ENCODE measurements at places on chromosomes 5 and 9. TPM values are rescaled to one million over a fixed set of nuclear protein-coding genes. Genes with fewer than 3 reads are reported as not detected.
A peak's percentile ranks its signal among the peaks of the same experiment; 100 is the strongest.

DNA sequence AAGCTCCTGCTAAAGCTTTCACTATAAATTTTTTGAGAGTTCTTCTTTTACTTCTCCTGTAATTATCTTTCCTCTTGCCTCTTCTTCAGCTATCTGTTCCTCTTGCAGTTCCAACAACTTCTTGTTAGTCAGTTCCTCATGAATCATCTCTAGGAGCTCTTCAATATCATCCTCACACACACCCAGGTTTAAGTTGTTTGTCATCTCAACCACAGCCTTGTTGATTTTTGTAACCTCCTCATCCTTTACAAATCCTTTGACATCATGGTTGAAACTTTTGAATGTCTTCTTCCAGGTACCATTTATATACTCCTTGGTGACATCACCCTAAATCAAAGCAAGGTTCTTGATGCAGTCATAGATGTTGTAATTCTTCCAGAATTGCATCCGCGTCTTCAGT lies 106.3 kb upstream of the MAMDC2 start:
- H3K27me3 ChIP-seq, result no peaks in the 10 kb centered on the region
- no peak for DNase-seq
- no peak overlapping the region for H3K27ac ChIP-seq
- H3K4me3 ChIP-seq, result no peak overlapping the region
- H3K36me3 ChIP-seq, result no peaks in the 10 kb centered on the region
- H3K4me1 ChIP-seq, result no peaks in the 10 kb centered on the region

GRCh38 chr9:74095925-74096324 lies 401.2 kb upstream of the RORB start:
- DNase-seq, result no peak
- no peaks in the 10 kb centered on the region for H3K4me1 ChIP-seq
- H3K27ac ChIP-seq, result no peak overlapping the region
- H3K4me3 ChIP-seq, result no peak overlapping the region
- H3K27me3 ChIP-seq, result no peaks in the 10 kb centered on the region

DNA sequence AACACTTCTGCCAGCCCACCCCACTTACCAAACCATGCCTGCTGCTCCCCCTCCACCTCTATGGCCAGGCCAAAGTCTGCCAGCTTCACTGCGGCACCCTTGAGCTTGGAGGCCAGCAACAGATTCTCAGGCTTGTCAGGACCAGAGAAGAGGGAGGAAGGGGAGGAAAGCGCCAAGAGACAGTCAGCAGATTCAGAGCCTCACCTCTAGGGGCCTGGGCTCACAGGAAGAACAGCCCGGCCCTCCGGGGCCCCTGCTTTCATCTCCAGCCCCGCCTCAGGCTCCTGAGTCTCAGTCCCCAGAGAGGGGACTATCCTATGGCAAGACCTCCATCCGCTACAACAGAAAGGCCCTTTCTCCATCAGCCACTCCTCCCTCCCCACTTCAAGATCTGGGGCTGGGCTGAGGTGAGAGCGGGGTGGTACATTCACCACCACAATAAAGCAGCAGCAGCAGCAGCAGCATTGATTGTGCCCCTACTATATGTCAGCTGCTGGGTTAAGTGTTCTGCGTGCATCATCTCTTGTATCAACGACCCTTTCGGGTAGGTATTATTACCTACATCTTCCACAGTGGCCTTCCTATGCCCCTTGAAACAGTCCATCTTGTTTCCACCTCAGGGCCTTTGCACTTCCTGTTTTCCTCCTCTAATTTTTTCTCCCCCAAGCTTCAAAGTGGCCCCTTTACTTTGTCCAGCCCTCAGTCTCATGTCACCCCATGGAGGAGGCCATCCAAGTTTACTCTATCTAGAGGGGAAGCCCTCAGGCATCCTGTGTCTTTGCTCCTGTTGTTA lies 36.0 kb downstream of the CAMK2A start:
- H3K4me1 ChIP-seq, result peaks cover 47% of the 10 kb centered on the region
- no peaks in the 10 kb centered on the region for H3K27me3 ChIP-seq
- peak overlapping the region; percentile 89 for H3K27ac ChIP-seq
- H3K36me3 ChIP-seq, result no peaks in the 10 kb centered on the region
- no peak overlapping the region for H3K4me3 ChIP-seq

DNA sequence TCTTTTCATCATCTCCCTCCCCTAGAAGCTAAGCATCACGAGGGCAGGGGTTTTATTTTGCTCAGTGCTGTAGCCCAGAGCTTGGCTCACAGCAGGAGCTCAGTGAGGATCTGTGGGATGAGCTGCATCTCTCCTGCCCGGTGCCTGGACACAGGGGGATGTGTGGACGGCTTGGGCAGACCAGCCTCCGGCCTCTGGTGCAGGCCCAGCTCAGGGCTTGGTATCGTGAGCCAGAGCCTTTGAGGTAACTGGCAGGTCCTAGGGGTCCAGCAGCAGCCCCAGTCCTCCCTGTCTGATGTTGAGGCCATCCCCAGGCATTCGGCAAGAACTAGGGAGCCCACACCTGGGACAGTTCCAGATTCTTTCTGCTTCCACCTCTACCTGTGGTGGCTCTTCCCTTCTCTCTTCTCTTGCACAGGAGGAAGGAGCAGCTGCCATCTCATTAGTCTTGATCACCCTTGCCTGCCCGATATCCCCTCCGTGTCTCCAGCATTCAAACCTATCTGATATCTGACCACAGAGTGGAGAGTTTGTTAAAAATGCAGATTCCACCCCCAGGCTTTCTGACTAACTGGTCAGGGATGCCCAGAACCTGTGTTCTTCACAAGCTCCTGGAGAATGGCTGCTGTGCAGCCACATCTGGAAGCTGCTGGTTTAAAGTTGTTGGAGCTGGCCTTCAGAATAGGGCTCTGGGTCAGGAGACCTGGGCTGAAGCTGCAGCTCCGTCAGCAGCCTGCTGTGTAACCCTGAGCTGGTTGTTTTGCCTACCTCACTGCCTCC lies 7.9 kb upstream of the SLC6A7 start:
- no peak overlapping the region for H3K27ac ChIP-seq
- DNase-seq, result no peak
- H3K27me3 ChIP-seq, result peaks cover 10% of the 10 kb centered on the region
- H3K36me3 ChIP-seq, result no peaks in the 10 kb centered on the region

GRCh38 chr5:13994621-13995253 lies 50.2 kb upstream of the DNAH5 start:
- DNase-seq, result no peak
- H3K4me1 ChIP-seq, result no peaks in the 10 kb centered on the region
- no peak overlapping the region for H3K27ac ChIP-seq
- no peaks in the 10 kb centered on the region for H3K36me3 ChIP-seq
- no peaks in the 10 kb centered on the region for H3K27me3 ChIP-seq

DNA sequence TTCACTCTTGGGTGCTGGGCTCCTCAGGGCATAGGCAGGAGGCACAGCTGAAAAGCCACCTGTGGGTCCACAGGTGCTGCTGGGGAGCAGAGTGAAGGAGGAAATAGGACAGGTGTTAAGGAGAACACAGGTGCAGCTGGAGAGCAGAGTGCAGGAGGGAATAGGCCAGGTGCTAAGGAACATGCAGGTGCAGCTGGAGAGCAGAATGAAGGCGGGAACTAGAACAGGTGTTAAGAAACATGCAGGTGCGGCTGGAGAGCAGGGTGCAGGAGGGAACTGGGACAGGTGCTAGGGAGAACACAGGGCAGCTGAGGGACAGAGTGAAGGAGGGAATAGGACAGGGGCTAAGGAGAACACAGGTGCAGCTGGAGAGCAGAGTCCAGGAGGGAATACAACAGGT lies 43.8 kb upstream of the PLEKHG4B start:
- no peak overlapping the region for H3K4me3 ChIP-seq
- DNase-seq, result no peak
- peaks cover 90% of the 10 kb centered on the region for H3K27me3 ChIP-seq
- H3K4me1 ChIP-seq, result no peaks in the 10 kb centered on the region
- H3K36me3 ChIP-seq, result no peaks in the 10 kb centered on the region
- H3K27ac ChIP-seq, result no peak overlapping the region

DNA sequence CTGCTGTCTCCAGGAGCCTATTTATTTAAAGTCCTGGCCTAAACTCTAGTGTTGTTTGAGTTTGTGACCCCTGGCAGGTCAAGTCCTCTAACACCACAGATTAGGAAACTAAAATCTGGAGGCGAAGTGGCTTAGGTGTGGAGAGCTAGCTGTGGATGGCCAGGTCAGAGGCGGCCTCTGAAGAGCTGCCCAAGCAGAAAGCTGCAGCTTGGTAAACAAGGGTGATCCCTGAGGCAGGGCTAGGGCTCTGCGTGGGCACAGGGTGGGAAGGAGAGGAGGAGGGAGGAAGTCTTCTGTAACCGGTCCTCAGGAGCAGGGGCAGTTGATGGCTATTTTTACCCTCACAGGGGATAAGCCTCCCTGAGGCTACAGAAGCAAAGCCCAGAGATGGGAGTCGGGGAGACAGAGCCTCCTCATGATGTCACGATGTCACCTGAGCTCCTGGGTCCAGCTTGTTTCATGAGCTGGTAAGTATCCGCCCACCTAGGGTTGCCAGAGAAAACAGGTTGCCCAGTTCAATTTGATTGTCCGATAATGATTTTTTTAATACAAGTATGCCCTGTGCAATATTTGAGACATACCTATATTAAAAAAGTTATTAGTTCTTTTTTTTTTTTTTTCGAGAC lies 25.9 kb upstream of the BOD1 start:
- H3K27me3 ChIP-seq, result no peaks in the 10 kb centered on the region
- no peak for DNase-seq
- no peaks in the 10 kb centered on the region for H3K36me3 ChIP-seq
- H3K4me1 ChIP-seq, result peaks cover 11% of the 10 kb centered on the region

- H3K27ac ChIP-seq, result no peak overlapping the region
- H3K4me3 ChIP-seq, result no peak overlapping the region
- no peaks in the 10 kb centered on the region for H3K4me1 ChIP-seq
- no peak for DNase-seq
- peaks cover 13% of the 10 kb centered on the region for H3K36me3 ChIP-seq
- no peaks in the 10 kb centered on the region for H3K27me3 ChIP-seq
These were observed 15.4 kb downstream of the TRAF2 start for GRCh38 chr9:136901516-136902258.

GRCh38 chr5:81749561-81750307 lies 1.2 kb downstream of the SSBP2 start:
- H3K27me3 ChIP-seq, result no peaks in the 10 kb centered on the region
- H3K4me1 ChIP-seq, result peaks cover 22% of the 10 kb centered on the region
- peak overlapping the region; percentile 99 for H3K4me3 ChIP-seq
- peak; percentile 69 for DNase-seq
- H3K36me3 ChIP-seq, result no peaks in the 10 kb centered on the region
- peak overlapping the region; percentile 91 for H3K27ac ChIP-seq

GRCh38 chr9:5336688-5337087 lies 3.0 kb downstream of the RLN1 start:
- H3K36me3 ChIP-seq, result no peaks in the 10 kb centered on the region
- no peaks in the 10 kb centered on the region for H3K4me1 ChIP-seq
- no peak overlapping the region for H3K4me3 ChIP-seq
- no peak for DNase-seq

DNA sequence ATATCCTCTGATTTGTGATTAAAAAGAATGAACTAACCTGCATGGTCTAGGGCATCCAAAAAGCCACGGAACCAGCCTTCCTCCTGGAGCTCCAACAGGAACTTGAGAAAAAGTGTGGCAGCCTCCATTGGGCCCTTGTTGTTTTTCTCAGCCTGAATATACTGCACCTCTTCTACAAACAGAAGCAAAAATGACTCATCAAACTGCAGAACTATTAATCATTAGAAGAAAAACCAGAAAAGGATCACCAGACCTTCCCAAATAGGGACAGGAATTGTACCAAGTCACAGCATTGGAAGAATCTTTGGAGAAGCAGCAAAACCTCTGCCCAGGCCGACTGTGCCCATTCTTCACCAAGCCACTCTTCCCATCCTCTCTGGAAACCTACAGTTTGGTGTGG lies 25.2 kb downstream of the RIGI start:
- no peaks in the 10 kb centered on the region for H3K27me3 ChIP-seq
- no peak overlapping the region for H3K27ac ChIP-seq
- no peaks in the 10 kb centered on the region for H3K4me1 ChIP-seq
- no peaks in the 10 kb centered on the region for H3K36me3 ChIP-seq
- H3K4me3 ChIP-seq, result no peak overlapping the region

GRCh38 chr9:132622159-132622558 lies 39.8 kb downstream of the BARHL1 start:
- peaks cover 7% of the 10 kb centered on the region for H3K36me3 ChIP-seq
- H3K4me1 ChIP-seq, result no peaks in the 10 kb centered on the region
- DNase-seq, result peak; percentile 58
- no peak overlapping the region for H3K4me3 ChIP-seq

- no peak overlapping the region for H3K27ac ChIP-seq
- no peak for DNase-seq
- H3K4me1 ChIP-seq, result no peaks in the 10 kb centered on the region
- H3K27me3 ChIP-seq, result no peaks in the 10 kb centered on the region
These were observed 19.7 kb upstream of the SPZ1 start for GRCh38 chr5:80300125-80300524.

DNA sequence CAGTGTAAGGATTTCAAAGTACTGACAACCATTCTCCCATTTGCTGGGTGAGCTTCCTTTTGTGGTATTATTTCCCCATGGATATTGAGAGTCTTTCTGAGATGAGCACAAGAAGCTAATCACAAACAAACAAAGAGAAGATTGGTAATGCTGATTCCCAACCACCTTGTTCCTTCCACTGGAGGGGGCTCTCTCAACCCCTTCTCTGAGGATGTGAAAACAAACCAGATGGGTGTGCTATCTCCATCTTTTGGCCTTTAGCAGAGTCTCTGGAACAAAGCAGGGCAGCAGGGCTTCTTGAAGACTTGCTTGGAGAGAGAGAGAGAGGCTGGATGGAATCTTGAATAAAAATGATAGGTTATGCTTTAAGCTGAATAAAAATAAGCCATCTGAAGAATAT lies 576.7 kb upstream of the ZNF462 start:
- H3K27ac ChIP-seq, result no peak overlapping the region
- H3K27me3 ChIP-seq, result no peaks in the 10 kb centered on the region
- H3K36me3 ChIP-seq, result no peaks in the 10 kb centered on the region
- peaks cover 12% of the 10 kb centered on the region for H3K4me1 ChIP-seq

DNA sequence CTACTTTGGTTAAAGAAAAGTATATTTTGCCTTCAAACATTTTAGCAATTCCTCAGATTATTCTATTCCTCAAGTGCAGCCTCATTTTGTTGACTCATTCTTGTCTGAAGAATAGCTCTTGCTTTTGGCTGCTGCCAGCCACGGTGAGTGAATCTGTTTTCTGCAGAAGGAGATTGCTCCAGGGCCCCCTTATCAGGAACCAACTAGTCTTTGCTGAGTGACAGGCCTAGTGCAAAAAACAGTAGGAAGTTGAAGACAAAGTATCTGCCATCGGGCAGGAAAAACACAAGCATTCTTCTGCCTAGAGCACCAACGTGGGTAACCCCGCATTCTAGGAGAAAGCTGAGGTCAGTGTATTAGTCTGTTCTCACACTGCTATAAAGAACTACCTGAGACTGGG lies 42.3 kb downstream of the ZNF883 start:
- DNase-seq, result peak; percentile 15
- H3K4me3 ChIP-seq, result no peak overlapping the region
- no peaks in the 10 kb centered on the region for H3K36me3 ChIP-seq
- H3K27ac ChIP-seq, result peak overlapping the region; percentile 32
- H3K4me1 ChIP-seq, result peaks cover 8% of the 10 kb centered on the region
- peaks cover 8% of the 10 kb centered on the region for H3K27me3 ChIP-seq

The ZNG1A gene
- total RNA-seq, result 37.1 TPM

The ANKRD31 gene
- under 0.01 TPM for total RNA-seq

The TRPM3 gene
- total RNA-seq, result 0.60 TPM

Measured in cardiac muscle cell (in vitro differentiated cells and primary cell).